ENCODE measurements at places on chromosomes 11 and 22. TPM values are rescaled to one million over a fixed set of nuclear protein-coding genes. Genes with fewer than 3 reads are reported as not detected.

MRPL49 gene
- 63.9 TPM for total RNA-seq

NNMT gene
- total RNA-seq = 483 TPM

SLC1A2 gene
- total RNA-seq = under 0.01 TPM

P2RY2 gene
- 0.17 TPM for total RNA-seq

MMP7 gene
- not detected for total RNA-seq

DNAJC4 gene
- total RNA-seq = 12.6 TPM

USH1C gene
- not detected for total RNA-seq

HMBS gene
- 35.4 TPM for total RNA-seq

Measured in bronchus fibroblast of lung (primary cell).